ENCODE measurements at places on chromosomes 11 and 22.

DNA sequence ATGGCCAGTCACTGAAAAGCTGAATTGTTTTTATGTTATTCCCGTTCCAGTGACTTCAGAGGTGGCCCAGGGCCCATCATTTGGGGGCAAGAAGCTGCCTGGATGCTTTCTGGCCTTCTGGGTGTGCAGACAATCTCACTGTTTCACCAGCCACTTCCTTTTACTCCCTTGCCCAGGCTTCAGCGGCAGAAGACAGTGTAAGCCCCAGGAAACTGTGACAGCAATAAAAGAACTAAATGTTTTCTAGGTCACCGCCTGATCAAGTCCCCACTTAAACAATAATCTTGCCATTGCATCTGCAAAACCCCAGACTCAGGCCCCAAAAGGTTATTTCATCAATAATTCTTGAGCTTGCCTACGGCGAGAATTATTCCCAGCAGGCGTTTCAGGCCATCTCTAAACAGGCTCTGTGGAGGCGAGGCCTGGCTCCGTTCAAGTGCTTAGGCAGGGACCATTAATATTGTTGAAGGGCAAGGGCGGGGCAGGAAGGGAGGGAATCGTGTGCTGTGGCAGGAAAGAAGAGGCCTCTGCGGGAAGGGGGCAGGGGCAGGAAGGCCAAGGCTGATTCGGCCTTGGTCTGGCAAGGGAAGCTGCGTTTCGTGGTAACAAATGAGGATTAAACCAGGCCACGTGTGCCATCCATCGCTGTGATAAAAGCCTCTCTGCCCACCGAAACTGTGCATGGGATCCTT lies 252.3 kb downstream of the KIRREL3 start:
- no peak for DNase-seq

GRCh38 chr11:133705873-133706272 lies 139.4 kb downstream of the SPATA19 start:
- no peak for DNase-seq

DNA sequence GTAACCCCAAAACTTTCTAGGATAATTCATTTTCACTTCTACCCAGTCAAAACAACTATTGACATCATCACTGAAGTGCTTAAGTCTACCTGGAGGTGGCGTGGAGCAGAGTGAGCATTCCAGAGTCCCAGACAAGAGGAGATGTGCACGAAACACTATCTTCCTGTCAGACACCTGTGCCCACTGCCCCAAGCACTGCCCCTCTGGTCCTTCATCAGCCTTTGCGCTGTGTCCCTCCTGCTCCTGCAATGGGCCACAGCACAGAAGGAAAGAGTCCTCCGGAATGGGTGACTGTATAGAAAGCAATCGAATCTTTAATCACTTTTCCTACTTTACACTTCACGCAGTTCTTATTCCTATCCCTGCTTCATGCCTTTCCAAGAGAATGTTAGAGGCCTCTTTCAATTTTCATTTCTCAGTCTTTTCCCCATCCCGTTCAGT lies 512 bp upstream of the GRIA4 start:
- DNase-seq, result no peak

DNA sequence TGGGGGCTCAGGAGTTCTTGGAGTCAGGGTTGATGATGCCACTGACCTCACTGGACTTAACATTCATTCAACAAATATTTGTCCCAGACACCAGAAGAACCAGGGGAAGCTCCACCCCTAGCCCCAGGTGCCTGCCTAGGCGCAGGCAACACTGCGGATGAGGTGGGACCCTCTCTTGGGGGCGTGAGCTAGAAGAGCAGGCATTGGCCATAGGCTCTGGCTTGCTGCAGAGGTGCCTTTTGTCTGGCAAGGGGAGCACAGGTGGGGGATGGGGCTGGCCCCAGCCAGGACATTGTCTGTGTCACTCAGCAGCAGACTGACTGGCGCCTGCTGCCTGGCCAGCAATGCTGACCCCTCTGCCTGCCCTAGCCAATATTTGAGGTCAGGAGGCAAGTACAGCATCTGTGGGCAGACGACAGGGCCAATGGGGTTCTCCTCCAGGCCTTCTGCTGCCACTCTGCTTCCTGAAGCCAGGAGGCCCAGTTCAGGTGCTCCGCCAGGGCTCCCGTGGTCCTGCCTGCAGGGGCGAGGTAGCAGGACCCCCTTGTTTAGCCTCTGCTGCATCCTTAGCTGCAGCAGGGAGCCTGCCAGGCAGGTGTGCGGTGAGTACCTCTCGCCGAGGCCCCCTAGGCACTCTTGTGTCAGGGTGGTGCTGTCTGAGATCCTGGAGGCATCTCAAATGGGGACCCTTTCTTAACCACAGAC lies 4.0 kb downstream of the LINC01488 start:
- DNase-seq, result no peak

GRCh38 chr22:38228873-38229740 lies 27.3 kb downstream of the MAFF start:
- DNase-seq, result no peak
